T-helper 1 cell (primary cell): ENCODE measurements at places on chromosomes 2 and 18.
A peak's percentile ranks its signal among the peaks of the same experiment; 100 is the strongest.

GRCh38 chr18:35203067-35203466 lies 37.8 kb upstream of the ZNF397 start:
- no peak for DNase-seq

GRCh38 chr2:124970030-124970429 lies 944.9 kb downstream of the CNTNAP5 start:
- DNase-seq: no peak

DNA sequence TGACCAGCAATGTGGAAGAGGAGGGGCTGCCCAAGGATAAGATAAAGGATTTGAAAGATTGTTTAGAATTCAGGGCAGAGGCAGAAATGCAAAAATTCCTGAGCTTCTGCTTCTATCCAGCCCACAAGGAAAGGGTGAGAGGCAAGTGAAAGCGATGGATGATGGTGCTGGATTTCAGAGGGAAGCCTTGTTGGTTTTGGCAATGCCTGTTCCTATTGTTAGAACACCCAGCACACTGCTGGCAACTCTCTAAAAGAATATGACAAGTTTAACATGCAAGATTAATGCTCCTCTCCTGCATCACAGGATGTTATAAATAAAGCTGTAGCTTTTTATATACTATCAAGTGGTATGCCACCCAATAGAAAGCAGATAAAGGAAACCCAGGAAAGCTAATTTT lies 92.6 kb downstream of the ZNF385B start:
- no peak for DNase-seq

DNA sequence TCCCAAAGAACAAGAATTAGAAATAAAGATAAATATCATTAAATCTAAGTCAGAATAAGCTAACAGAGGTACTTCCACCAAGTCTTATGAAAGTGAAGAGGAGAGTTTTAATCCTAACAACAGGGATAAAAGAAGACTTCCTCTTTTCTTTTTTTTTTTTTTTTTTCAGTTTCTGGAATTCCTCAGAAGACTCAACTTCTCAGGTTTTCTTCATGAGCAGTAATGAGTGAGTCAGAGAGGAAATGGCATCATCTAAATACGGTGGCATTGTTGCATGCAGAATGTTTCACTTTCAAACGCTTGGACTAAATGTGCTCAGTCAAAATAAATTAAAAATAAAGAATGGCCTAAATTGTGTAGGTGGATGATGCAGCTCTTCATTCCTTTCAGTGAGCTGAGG lies 45.6 kb upstream of the ARHGAP15 start:
- no peak for DNase-seq

DNA sequence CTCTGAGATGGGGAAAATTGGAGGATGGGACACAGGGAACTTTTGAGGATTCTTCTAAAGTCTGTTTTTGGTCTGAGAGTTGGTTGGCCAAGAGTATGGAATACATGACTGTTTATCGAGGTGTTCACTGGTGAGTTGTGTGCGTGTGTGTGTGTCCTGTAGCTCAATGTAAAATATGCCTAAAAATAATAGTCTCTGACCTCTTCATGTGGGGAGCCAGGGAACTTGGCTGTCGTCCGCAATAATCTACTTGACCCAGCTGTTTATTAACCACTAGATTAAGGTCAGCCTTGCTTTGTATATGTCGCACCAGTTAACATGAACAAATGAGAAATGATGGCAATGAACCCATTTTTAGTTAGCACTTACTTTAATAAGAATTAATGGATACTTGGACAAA lies 177.5 kb upstream of the TPO start:
- DNase-seq: no peak

DNA sequence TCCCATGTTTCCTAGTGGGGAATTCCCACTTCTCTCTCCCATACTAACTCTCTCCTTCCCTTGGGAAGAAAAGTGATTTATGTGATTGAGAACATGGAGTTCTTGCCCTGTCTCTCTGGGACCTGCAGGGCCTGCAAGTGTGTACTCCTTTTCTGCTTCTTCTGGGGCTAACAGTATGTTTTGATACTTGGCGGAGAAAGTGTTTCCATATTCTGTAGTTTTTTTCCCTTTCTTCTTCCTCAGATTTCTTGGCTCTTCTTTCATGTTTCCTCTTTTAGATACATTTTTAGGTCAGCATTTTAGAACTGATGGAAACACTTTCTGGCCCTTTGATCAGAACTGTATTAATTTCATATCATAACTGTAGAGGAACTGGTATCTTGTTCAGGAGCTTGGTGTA lies 352.2 kb downstream of the DLGAP1 start:
- DNase-seq: no peak

- DNase-seq: no peak
Measured at GRCh38 chr2:237612527-237613357, 14.6 kb upstream of the LRRFIP1 start.

GRCh38 chr2:190701586-190701985 lies 52.7 kb downstream of the NAB1 start:
- no peak for DNase-seq

- no peak for DNase-seq
Measured at GRCh38 chr2:16561676-16562075, 104.0 kb downstream of the CYRIA start.

- no peak for DNase-seq
Measured at GRCh38 chr2:139814458-139814857, 1034.3 kb upstream of the NXPH2 start.

- no peak for DNase-seq
Measured at GRCh38 chr2:60486067-60486466, 67.4 kb downstream of the BCL11A start.

- DNase-seq: peak; percentile 45
Measured at GRCh38 chr2:101883860-101884259, 107.9 kb upstream of the IL1R2 start.

GRCh38 chr2:235779444-235779896 lies 285.6 kb downstream of the AGAP1 start:
- no peak for DNase-seq
